Daoy (cell line): ENCODE measurements at places on chromosomes 1 and 21. TPM values are rescaled to one million over a fixed set of nuclear protein-coding genes. Genes with fewer than 3 reads are reported as not detected.

The ENAH gene
- 108 and 149 TPM in 2 replicates for total RNA-seq

The KRTAP12-2 gene
- not detected in 2 replicates for total RNA-seq

The SH2D2A gene
- total RNA-seq: 0.51 and 0.57 TPM in 2 replicates

The FABP3 gene
- not detected in 2 replicates for total RNA-seq

The LRRN2 gene
- 0.36 and 0.69 TPM in 2 replicates for total RNA-seq

The GPR161 gene
- total RNA-seq: 8.8 and 8.9 TPM in 2 replicates

The PRAMEF33 gene
- total RNA-seq: not detected in 2 replicates

The RIPK4 gene
- total RNA-seq: 33.6 and 39.5 TPM in 2 replicates
